ENCODE measurements at places on chromosomes 16 and 17. TPM values are rescaled to one million over a fixed set of nuclear protein-coding genes. Genes with fewer than 3 reads are reported as not detected.
A peak's percentile ranks its signal among the peaks of the same experiment; 100 is the strongest.

- DNase-seq, result no peak
Measured at GRCh38 chr17:34259146-34259545, 4.1 kb downstream of the CCL2 start.

- peak; percentile 99 for DNase-seq
Measured at GRCh38 chr17:64506576-64507412, at the start of gene CEP95. Gene CEP95, plus strand, starts transcription at chr17:64506977. Its CDS starts 121 bp downstream, at chr17:64507098.

DNA sequence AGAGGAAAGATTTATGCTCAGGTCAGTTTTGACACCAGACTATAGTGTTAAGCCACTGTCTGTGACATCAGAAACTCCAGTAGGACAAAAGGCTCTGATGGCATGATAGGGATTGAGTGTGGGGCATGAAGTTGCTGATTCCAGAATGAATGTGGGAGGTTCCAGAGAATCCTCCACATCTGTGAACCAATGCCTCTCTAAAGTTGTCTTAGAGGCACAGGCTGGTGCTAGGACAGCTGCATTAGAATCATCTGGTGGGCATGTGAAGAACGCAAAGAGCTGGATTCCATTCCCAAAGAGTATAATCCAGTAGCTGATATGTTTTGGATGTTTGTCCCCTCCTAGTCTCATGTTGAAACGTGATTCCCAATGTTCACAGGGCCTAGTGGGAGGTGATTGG is 32.1 kb upstream of the NLK start:
- no peak for DNase-seq

DNA sequence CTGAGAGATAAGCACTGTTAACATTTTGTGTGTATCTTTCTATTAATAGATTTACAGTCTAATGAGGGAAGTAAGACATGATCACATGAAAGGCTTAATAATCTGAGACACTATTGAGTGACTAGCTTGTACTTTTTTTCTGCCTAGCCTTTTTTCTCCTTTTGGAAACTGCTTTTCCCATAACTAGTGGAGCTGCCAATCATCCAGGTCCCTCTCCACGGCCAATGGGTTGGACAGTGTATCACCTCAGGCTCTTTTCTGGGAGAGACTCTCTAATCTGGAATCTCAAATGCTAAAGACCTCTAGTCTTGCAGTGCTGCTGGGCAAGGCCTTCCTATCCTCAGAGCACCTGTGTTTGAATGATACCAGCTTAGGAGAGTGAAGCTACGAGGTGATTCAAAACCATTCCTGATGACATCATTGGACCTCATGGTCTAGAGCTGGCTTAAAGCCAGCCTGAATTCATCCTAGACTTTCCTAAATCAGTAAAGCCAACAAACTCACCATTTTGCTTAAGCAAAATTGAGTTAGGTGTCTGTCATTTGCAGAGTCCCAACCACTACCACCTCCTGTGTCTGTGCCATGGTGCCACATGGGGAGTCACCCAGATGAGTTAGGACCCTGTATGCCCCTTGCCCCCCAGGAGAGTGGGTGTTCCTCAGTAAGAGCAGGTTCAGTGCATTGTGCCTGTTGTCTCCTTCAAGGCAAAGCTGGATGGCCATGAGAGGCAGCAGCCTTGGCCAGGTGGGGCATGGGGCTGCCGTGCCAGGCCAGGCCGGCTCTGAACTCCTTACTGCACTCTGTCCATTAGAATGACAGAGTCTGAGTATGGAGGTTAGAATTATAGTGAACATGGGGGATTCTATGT is 62.9 kb downstream of the SPECC1 start:
- no peak for DNase-seq

DNA sequence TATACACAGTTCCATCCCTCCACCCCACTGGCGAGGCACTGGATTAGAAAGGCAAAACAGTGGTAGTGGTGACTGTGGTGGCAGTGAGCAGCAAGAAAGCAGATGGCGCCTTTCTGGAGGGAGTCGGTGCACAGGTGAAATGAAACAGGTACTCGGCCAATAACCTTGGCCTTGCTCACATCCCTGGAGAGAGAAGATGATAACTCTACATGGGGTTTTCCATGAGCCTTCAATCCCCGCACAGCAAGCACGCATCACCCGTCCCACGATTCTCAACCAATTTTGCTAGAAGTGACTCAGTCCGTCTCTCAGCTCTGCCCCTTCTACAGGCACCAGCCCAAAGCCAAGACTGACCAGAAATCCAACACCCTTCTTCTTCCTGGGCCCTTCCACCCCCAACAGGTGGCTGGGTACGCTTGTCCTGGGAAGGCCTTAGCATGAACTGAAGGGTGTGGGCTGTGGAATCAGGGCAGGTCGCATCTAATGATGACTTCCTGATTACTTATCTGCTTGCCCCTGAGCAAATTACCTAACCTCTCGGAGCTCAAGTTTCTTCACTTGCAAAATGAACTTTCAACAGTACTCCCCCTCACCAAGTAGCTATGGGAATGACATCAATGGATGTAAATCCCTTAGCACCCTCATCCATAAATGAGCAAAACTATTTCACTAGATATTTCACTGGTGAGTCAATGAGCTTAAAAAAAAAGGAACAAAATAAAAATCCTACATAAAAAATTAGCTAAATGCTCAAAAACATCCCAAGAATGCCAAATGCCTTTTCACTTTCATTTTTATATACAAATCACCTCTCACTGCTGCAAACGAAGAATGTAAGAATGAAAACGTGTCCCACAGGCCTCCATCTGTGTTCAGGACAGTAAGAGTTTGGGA is 18.0 kb downstream of the XPO6 start:
- no peak for DNase-seq

DNA sequence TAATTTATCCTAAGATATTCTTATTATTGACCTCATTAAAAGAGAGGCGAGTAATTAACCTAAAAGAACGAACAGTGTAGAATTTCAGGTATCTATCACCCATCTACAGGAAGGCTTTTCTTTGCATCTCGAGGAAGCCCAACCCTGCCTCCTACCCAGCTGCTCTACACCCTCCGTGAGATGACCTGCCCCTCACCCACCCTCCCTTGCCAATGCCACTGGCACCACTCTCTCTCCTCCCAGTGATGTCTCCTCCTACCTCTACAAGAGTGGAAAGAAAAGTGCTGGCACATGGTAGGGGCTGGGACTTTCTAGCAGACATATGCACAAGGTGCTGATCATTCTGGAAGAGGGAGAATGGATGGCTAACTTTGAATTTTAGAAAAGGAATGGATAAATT is 22.9 kb upstream of the FOXJ1 start:
- DNase-seq, result no peak

CDK12 gene
- 71.6 TPM for polyA plus RNA-seq

SBK1 gene
- polyA plus RNA-seq, result 16.0 TPM

CA7 gene
- polyA plus RNA-seq, result not detected

KRT20 gene
- polyA plus RNA-seq, result not detected

CIBAR2 gene
- 6.2 TPM for polyA plus RNA-seq

SLC35B1 gene
- 66.1 TPM for polyA plus RNA-seq

GJC1 gene
- polyA plus RNA-seq, result 52.5 TPM

OR1A1 gene
- polyA plus RNA-seq, result not detected

UNC119 gene
- 35.6 TPM for polyA plus RNA-seq

UBE2O gene
- 34.8 TPM for polyA plus RNA-seq

CRISPLD2 gene
- 29.5 TPM for polyA plus RNA-seq

CLDN6 gene
- polyA plus RNA-seq, result 125 TPM

CPD gene
- polyA plus RNA-seq, result 54.3 TPM

All from left lung (tissue), 14 donors.